ENCODE measurements at places on chromosomes 3 and 15.
A peak's percentile ranks its signal among the peaks of the same experiment; 100 is the strongest.

DNA sequence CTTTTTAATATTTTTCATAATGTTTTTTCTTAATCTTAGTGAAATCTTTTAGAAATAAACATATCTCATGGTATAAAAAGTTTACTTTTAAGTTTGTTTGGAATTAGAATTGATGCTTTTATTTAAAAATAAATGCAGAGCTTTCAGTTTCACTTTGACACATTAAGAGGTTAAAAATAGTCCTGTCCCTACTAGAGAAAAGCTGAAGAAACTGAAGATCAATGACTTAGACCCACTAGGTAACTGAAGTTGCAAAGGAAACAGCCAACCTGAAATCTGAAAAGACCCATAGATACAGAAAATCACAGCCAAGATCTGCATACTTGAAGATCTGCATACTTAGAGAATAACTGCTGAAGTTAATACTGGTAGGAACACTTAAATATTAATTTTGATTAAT, 237.6 kb downstream of the RAP2B start:
- DNase-seq = no peak

DNA sequence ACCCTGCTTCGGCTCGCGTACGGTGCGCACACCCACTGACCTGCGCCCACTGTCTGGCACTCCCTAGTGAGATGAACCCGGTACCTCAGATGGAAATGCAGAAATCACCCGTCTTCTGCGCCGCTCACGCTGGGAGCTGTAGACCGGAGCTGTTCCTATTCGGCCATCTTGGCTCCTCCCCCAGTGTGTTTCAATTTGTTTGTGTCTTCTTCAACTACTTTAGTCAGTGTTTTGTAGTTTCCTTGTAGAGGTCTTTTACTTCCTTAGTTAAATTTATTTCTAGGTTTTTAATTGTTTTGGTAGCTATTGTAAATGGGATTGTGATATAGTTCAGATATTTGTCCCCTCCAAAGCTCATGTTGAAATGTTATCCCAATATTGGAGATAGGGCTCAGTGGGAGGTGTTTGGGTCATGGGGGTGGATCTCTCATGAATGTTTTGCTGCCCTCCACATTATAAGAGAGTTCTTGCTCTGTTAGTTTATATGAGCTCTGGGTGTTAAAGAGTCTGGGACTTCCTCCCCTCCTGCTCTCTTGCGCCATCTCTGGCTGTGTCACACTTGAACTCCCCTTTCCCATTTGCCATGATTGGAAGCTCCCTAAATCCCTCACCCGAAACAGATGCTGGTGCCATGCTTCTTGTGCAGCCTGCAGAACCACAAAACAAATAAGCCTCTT, 304.4 kb downstream of the DOCK3 start:
- DNase-seq = no peak

DNA sequence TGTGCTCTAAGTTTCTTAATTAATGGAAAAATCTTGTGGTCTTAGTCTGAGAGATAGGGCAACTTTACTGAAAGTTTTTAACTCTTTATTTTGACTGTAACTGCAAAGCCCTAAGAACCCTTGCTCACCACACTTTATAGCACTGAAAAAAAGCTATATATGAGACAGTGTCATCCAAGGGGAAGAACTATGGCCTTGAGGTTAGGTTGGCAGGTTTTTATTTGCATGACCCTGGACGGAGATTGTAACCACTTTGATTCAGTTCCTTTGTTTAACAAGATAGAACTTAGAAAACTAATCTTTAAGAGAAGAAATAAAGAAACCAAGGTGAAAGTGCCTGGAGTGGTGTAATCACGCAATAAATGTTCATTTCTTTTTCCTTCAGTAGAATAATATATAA, 30.6 kb upstream of the LYSMD4 start:
- no peak for DNase-seq

GRCh38 chr3:161084277-161084676, 20.9 kb downstream of the B3GALNT1 start:
- no peak for DNase-seq

- no peak for DNase-seq
Measured at GRCh38 chr3:72474775-72475174, 373.5 kb downstream of the SHQ1 start.

DNA sequence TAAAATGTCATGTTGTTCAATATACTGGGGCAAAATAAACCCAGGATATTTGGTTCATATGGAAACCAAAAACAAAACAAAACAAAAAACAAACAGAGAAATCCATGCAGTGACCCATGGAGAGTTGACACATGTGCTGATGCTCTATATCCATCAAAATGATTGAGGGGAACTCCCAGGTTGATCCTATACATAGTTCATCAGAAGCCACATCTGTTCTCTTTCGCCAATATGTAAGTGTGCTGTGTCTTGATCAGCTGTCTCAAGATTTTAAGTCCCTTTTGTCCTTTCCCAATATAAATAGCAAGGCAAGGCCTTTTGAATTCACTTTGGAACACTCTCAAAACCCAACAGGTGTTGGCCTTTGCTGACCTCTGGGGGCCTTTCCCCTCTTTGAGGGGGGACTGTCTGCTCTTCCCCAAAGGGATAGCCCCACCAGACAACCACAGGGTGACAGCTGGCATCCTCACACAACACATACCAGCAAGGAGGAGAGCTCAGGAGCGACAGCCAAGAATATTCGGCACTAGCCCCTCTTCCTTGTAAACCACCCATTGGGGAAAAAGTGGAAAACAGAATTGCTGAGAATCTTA, 209.4 kb upstream of the CD96 start:
- DNase-seq = no peak

GRCh38 chr15:67884514-67885174, 44.8 kb upstream of the RNU6-1 start:
- peak; percentile 55 for DNase-seq

DNA sequence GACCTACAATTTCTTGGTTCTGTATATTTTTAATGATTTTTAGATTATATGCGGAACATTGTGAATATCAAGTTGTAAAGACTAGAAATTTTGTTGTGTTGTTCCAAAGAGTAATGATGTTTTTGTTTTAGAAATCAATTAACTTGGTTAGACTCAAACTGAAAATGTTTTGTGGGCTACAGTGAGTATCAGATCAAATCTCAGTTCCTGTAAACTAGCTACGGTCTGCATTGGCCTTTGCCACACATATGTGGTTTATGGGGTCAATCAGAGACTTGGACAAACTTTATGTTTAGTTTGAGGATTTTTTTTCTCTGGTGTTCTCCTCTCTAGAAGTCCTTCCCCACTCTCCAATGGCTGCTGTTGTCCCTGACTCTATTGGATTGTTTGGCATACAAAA, 308.0 kb upstream of the THRB start:
- DNase-seq = no peak

DNA sequence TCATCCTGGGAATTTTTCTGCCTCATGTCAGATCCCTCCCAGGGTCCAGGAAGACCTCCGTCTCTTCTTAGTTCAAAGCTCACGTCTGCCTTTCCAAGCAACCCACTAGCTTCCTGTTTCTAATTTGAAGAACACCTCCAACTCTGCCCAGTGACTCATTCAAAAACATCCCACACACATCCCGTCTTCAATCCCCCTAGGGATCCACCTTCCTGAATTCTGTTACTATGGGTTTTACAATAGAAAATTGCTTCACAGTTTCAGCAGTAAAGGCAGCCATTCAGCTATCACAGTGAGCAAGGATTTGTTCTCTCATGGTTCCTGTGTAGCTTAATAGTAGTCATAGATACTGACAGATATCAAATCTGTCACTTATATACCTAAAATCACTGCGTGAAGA, 308.3 kb upstream of the CCDC54 start:
- DNase-seq = no peak

GRCh38 chr3:195064300-195064931, 206.5 kb downstream of the XXYLT1 start:
- no peak for DNase-seq

GRCh38 chr3:144409319-144409718, 437.7 kb downstream of the DIPK2A start:
- no peak for DNase-seq

DNA sequence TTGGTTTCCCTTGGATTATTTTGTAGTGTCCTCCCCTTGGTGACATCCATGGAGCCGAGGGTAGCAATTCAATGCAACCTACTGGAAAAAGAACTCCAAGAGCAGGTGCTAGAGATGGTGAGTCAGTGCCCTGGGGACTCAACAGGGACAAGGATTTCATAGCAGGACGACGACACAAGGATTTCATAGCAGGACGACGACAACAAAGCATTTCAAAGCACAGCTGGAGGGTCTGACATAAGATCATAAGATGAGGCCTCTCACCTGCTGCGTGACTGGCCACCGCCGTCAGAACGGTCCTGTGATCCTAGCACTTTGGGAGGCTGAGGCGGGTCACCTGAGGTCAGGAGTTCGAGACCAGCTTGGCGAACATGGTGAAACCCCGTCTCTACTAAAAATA, 22.5 kb downstream of the NRROS start:
- DNase-seq = no peak

DNA sequence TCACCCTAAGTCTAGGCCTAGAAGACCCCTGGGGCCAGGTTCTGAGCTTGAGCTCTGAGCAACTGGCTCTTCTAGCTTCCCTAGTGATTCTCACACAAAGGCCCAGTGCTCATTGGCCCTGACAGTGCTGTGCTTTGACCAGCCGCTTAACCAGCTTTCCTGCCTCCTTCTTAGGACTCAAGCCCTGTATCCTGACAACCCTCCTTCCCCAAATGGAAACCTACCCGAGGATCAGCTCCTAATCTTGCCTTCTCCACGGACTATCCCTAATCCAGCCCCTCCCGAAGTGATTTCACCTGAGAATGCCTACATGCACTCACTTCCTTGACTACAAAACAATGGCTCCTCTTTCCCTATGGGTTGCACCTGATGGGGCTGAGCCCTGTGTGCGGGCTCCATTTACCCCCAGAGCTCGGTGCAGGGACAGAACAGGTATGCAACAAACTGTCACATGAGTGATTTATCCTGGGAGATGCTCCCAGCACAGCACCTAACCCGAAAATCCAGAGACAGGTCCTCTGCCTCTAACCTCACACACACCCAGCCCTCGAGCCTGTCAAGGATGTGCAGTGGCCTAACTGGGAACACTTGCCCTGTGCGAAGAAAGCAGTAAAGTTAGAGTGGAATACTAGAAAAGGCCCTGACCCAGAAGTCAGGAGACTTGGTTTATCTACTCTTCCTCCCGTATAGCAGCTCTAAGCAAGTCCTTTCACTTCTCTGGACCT, 2.3 kb downstream of the MEGF11 start:
- no peak for DNase-seq

GRCh38 chr3:39260957-39261356, 18.9 kb downstream of the CX3CR1 start:
- DNase-seq = peak; percentile 81

- peak; percentile 37 for DNase-seq
Measured at GRCh38 chr3:62242831-62243509, 130.4 kb downstream of the FEZF2 start.

DNA sequence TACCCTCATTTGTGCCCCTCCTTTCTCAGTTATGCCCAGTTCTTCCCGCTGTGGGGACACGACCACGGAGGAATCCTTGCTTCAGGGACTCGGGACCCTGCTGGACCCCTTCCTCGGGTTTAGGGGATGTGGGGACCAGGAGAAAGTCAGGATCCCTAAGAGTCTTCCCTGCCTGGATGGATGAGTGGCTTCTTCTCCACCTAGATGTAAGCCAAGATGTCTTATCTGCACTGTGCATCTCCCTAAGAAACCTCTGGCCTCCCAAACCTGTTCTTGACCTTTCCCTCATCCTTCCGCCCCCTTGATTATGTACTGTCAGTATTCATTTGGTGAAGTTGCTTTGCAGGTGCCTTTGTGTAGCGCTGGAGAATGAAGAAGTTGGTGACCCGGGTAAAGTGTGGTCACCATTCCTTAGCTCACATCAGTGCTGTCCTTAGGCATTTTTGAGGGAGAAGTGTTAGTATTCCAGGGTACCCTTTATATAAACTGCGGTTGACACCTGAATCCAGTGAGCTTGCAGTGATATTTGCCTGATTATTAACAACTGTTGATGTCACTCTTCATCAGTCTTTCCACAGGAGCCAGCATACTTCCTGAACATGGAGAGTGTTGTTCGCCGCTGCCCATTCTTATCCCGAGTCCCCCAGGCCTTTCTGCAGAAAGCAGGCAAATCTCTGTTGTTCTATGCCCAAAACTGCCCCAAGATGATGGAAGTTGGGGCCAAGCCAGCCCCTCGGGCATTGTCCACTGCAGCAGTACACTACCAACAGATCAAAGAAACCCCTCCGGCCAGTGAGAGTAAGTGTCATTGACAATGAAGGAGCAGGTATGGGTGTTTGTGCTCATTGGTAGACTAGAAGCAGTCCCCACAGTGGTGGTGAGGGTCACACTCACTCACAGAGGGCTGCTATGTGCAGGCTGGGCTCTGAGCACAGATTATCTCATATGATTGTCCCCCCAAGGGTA, 966 bp downstream of the ALAS1 start:
- DNase-seq = no peak
